ENCODE measurements at places on chromosomes 6 and 20.

DNA sequence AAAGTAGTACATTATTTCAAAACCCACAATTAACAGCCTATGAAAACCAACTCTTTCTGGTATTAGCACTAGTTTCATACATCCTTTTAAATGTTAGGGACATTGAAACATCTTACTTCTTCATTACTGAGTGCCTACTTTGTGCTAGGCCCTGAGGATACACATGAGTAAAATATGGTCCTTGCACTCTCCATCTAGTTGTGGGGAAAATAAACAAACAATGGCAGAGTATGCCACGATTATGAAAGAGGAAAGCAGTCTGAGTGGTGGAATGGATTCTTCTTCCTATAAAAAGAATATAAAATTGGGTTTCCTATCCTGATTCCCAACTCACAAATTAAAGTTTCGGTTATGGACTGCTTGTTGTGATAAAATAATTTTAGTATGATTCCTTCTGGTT, 84.9 kb downstream of the ATXN1 start:
- no peak for DNase-seq

DNA sequence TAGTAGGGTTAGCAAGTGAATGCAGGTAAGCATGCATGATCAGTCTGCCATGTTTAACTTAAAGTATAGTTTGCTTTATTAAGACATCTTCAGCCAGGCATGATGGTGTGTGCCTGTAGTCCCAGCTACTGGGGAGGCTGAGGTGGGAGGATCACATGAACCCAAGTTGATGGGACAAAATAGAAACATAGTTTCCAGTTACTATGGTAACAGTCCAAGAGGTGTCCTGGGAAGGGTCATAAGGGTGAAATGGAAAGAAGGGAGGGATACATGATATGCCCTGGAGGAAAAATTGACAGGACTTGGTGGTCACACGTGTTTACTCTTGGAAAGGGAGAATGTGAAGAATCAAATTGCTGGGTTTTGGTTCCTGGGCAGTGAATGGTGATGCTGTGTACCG, 139.6 kb downstream of the SULF2 start:
- DNase-seq, result no peak

- DNase-seq, result no peak
Observed at GRCh38 chr6:100461278-100461916, 3.3 kb downstream of the SIM1 start.

DNA sequence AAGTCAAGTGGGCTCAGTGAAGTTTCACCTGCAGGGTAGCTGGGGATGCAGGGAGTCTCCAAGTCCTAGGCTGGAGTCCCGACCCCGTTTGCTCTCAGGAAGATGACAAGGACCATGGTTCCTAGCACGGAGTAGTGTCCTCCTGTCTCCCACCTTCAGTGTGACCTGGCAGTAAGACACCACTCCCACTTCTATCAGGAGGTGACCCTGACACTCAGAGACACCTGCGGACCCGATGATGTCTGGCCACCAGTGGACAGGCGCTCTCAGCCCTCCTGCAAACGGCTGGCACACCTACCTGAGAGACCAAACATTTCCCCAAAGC, 1.1 kb downstream of the SOD2 start:
- no peak for DNase-seq

- DNase-seq, result no peak
Observed at GRCh38 chr6:2809015-2809414, 32.6 kb downstream of the SERPINB1 start.

DNA sequence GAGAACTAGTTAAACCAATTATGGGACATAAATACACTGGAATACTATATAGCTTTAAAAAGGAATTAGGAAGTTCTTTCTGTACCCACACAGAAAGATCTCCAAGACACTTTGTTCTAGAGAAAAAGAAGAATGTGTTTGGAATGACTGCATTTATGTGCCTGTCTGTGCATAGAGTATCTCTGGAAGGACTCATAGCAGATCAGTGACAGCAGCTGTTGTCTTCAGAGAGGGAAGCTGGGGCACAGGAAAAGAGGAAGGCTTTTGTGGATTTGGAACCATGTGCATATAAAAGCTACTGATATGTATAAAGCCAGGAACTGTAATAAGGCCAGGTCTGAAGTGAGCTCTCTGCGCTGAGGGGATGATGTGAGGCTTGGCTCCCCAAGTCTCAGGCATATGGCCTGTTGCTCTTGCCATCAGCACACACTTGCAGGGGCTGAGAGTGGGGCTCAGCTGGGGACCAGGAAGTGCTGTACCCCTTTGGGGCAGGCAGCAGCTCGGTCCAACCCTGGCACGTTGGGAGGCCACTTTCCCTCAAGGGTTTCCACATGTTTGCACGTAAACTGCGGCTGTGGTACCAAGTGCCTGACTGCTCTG, 31.8 kb upstream of the CCDC167 start:
- DNase-seq, result no peak

Measured in NCI-H446 (cell line).